ENCODE measurements at places on chromosomes 3 and 15.

DNA sequence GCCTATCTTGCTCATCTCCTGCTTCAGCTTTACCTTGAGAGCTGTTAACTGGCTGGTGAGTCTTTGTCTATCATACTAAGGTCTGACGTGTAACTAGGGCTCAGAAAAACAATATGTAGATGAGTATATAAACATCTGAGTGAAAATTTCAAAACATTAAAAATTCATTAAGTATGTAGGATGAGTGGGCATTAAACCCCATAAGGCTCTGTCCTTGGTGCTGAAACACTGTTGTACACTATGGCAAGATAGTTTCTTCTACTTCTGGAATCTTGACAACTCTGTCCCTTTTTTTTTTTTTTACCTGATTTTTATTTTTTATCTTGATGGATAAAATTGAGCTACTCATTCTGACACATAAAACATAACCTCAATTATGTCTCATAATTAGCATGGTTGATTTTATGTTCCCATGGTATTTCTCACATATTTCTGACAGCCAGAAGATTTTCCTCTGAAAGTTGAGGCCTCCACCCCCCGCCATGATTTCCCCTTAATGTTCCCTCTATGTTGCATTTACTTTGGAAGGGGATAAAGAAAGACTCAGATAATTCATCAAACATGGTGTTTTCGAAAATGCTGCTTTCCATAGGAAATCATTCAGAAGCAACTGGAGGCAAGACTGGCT, 54.3 kb downstream of the DGKG start:
- no peak for DNase-seq
- H3K27ac ChIP-seq, result no peak overlapping the region
- H3K36me3 ChIP-seq, result peaks cover 3% of the 10 kb centered on the region
- no peaks in the 10 kb centered on the region for H3K27me3 ChIP-seq
- no peaks in the 10 kb centered on the region for H3K4me1 ChIP-seq

- H3K27me3 ChIP-seq, result no peaks in the 10 kb centered on the region
- H3K4me1 ChIP-seq, result no peaks in the 10 kb centered on the region
- DNase-seq, result no peak
- no peaks in the 10 kb centered on the region for H3K36me3 ChIP-seq
- H3K4me3 ChIP-seq, result no peak overlapping the region
Observed at GRCh38 chr3:156052115-156052514, 68.3 kb upstream of the KCNAB1 start.

DNA sequence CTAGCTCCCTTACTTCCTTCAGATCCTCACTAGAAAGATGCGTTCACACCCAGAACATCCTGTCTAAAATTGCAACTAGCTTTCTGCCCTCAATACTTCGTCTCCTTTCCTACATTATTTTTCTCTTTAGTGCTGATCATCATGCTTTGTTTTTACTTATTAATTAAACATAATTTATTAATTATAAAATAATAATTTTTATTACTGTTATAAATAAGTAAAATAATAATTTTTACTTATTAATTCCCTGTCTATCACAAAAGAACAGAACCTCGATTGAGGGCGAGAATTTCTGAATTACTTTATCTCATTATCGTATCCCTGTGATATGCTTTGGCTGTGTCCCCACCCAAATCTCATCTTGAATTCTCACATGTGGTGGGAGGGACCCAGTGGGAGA, 41.3 kb downstream of the GOLIM4 start:
- H3K27ac ChIP-seq, result no peak overlapping the region
- no peak for DNase-seq
- H3K4me3 ChIP-seq, result no peak overlapping the region
- no peaks in the 10 kb centered on the region for H3K36me3 ChIP-seq
- no peaks in the 10 kb centered on the region for H3K27me3 ChIP-seq

DNA sequence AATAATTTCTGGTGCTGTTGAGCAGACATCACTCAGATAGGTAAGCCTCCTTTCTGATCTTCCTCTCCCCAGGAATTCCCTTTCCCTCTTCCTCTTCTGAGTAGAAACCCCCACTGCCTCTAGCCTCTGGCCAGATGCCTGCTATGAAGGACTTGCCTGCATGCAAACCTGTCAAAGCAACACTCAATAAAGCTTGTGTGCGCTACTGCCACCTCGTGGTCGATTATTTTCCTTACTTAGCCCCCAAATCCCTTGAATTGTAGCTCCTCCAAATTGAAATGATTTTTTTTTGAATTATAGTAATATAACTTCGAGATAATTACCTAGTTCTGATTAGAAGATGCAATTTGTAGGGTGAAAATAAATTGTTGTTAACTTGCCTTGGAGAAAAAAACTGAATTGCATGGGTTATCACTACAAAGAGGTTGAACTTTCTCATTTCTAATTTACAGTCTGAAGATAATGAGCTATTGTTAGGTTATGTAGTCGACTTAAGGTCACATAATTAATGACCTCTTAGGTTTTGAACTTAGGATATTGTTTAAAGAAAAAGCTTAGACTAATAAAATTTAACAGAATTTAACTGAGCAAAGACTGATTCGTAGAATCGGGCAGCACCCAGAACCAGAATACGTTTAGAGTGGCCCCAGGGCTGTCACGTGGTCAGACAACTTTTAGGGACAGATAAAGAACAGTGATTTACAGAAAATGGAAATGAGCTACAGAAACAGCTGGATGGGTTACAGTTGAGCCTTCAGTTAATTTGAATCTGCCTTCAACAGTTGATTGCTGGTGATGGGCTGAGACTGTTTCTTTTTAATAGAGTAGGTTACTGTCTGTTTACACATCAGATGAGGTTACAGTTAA, 269.3 kb downstream of the ARPP21 start:
- H3K4me1 ChIP-seq, result no peaks in the 10 kb centered on the region
- H3K27me3 ChIP-seq, result no peaks in the 10 kb centered on the region
- no peak overlapping the region for H3K4me3 ChIP-seq

GRCh38 chr3:98172621-98173020, 6.1 kb downstream of the OR5H15 start:
- DNase-seq, result no peak
- no peak overlapping the region for H3K4me3 ChIP-seq
- no peaks in the 10 kb centered on the region for H3K4me1 ChIP-seq
- H3K27ac ChIP-seq, result no peak overlapping the region
- no peaks in the 10 kb centered on the region for H3K36me3 ChIP-seq

- DNase-seq, result no peak
- no peaks in the 10 kb centered on the region for H3K27me3 ChIP-seq
- no peaks in the 10 kb centered on the region for H3K4me1 ChIP-seq
- H3K27ac ChIP-seq, result peak overlapping the region; percentile 34
Observed at GRCh38 chr3:52046186-52046901, 10.0 kb downstream of the DUSP7 start.

DNA sequence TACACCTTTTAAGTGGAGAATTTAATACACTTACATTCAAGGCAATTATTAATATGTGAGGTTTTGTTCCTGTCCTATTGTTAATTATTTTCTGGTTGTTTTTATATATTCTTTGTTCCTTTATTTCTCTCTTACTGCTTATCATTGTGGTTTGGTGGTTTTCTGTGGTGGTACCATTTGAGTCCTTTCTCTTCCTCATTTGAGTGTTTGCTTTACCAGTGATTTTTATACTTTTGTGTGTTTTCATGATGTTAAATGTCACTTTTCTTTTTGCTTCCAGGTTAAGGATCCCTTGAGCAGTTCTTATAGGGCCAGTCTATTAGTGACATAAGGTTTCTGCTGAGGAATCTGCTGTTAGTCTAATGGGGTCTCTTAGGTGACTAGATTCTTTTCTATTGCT, 116.5 kb downstream of the LRRK1 start:
- DNase-seq, result no peak
- no peak overlapping the region for H3K27ac ChIP-seq
- H3K4me3 ChIP-seq, result no peak overlapping the region
- no peaks in the 10 kb centered on the region for H3K4me1 ChIP-seq
